ENCODE measurements at places on chromosomes 11 and 22. TPM values are rescaled to one million over a fixed set of nuclear protein-coding genes. Genes with fewer than 3 reads are reported as not detected.

ASCC2 gene
- total RNA-seq = 147 TPM

DNA sequence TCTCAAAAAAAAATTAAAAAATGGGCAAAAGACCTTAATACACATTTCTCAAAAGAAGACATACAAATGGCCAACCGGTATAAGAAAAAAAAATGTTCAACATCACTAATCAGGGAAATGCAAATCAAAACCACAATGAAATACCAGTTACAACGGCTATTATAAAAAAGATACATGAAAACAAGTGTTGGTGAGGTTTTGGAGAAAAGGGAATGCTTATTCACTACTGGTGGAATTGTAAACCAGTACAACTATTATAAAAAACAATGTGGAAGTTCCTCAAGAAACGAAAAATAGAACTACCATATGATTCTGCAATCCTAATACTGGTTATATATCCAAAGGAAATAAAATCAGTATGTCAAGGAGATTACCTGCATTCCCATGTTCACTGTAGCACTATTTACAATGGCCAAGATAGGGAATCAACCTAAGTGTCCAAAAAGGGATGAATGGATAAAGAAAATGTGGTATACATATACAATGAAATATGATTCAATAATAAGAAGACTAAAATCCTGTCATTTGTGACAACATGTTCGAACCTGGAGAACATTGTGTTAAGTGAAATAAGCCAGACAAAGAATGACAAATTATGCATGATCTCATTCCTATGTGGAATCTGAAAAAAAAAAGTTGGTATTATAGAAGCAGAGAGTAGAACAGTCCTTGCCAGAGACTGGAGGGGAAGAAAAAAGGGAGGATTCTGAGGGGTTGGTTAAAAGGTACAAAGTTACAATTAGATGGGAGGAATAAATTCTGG, 256.9 kb upstream of the PITPNB start:
- DNase-seq = no peak

- no peak for DNase-seq
Measured at GRCh38 chr11:130633466-130633865, 185.0 kb downstream of the ADAMTS15 start.

DNA sequence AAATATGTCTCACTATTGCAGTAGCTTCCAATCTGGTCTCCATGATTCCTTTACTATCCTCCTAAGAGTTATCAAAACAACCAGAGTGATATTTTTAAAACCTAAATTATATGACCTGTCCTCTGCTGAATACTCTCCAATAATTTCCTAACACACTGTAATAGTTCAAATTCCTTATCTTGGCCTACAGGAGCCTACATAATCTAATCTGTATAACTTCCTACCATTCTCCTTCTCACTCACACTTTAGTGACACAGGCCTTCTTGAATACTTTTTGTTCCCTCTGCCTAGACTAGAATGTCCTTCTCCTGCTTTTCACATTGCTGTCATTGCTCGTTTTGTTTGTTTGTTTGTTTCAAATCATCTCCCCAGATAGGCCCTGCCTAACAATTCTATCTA, 9.4 kb downstream of the FHIP1B start:
- DNase-seq = no peak

- no peak for DNase-seq
Measured at GRCh38 chr11:119532551-119532950, 109.6 kb upstream of the THY1 start.

BIRC3 gene
- total RNA-seq = 15.5 TPM

PATE1 gene
- total RNA-seq = not detected
